HFFc6 (cell line): ENCODE measurements at places on chromosomes 7 and 10. TPM values are rescaled to one million over a fixed set of nuclear protein-coding genes. Genes with fewer than 3 reads are reported as not detected.

- H3K27ac ChIP-seq: no peak overlapping the region
- no peak for DNase-seq
- no peaks in the 10 kb centered on the region for H3K36me3 ChIP-seq
- no peaks in the 10 kb centered on the region for H3K4me1 ChIP-seq
Measured at GRCh38 chr7:45215601-45216062, 58.0 kb downstream of the RAMP3 start.

DNA sequence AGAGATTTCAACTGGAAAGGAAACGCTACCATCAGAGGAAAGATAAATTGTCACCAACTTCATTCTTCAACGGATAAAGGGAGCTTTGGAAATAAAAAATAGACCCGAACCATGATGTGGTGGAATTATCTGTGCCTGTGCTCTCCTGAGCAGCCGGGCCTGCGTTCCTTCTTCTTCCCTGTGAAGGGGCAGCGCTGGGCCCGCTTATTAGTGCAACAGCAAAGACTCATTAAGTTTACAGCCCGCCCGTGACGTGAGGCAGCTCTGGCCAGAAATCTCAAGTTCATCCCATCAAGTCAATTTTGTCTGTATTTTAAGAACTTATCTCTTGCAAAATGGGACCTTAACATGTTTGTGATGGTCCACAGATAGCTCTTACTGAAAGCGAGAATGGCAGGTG lies 193.7 kb downstream of the ADARB2 start:
- H3K4me1 ChIP-seq: no peaks in the 10 kb centered on the region
- H3K4me3 ChIP-seq: no peak overlapping the region
- peaks cover 3% of the 10 kb centered on the region; the same call in 1 of the 2 replicates for H3K36me3 ChIP-seq

DNA sequence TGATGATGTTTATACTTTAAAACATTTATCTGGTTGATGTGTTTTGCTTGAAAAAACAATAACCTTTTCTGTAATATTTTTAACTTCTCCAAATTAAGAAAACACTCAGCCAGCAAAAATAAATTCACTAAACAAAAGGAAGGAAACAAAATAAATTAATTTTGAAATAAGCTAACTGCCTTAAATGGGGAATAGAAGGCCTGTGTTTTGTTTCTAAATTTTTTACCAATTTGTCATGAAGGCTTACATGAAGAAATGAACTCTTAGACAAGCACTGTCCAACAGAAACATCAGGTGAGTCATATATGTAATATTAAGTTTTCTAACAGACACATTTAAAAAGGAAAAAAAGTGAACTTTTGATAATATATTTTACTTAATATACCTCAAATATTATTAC lies 68.5 kb downstream of the LRRN3 start:
- no peaks in the 10 kb centered on the region; the same call in 1 of the 2 replicates for H3K27me3 ChIP-seq
- peaks cover 33% of the 10 kb centered on the region for H3K4me1 ChIP-seq
- DNase-seq: peak; percentile 31
- peak overlapping the region; percentile 50 for H3K4me3 ChIP-seq

GRCh38 chr7:38973760-38974159 lies 3.9 kb upstream of the POU6F2 start:
- peaks cover under 1% of the 10 kb centered on the region for H3K27me3 ChIP-seq
- H3K27ac ChIP-seq: no peak overlapping the region
- H3K4me1 ChIP-seq: no peaks in the 10 kb centered on the region
- no peak for DNase-seq

GRCh38 chr7:121505021-121505420 lies 108.9 kb upstream of the FAM3C start:
- peaks cover 4% of the 10 kb centered on the region; the same call in 1 of the 2 replicates for H3K27me3 ChIP-seq
- DNase-seq: peak; percentile 74

NRCAM gene
- 0.11 to 0.46 TPM (median 0.38 TPM) in 3 replicates for total RNA-seq
